ENCODE measurements at places on chromosomes 12 and 14.

GRCh38 chr12:46351138-46351537, 21.4 kb downstream of the SLC38A2 start:
- no peak for DNase-seq

DNA sequence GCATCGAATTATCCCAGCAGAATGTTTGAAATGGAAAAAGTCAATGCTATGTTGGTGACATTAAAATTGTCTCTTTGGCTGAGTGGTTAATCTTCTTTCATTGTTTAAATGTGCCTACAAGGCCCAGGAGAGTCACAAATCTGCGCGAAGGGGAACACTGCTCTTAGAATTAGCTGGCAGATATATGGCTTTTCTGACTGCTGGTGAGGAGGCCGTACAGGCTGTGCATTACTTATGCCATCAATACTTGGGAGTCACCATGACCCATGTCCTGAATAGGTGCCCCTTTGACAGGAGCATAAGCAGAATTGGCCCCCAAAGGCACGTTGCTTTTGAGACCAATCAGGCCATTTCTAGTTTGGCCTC, 521.5 kb downstream of the FUT8 start:
- DNase-seq = no peak

DNA sequence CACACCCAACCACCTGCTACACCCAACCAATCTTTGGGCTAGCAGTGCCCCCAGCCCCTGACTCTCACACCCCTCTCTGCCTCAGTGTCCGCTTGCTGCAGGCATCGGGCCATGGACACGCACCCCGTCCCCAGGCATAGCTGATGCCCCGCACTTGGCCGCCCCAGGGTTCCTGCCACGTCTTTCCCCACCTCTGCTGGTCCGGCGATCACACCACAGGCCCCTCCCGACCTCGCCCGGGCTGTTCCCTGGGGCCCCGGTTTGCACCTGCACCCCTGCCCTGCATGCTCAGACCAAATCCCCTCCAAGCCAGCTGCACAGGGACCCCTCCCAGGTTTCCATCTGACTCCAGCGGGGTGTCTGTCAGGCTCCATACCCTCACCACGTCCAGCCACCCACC, 38.3 kb downstream of the BEGAIN start:
- DNase-seq = no peak

- DNase-seq = no peak
Measured at GRCh38 chr12:22808860-22809259, 183.9 kb downstream of the ETNK1 start.

- no peak for DNase-seq
Measured at GRCh38 chr12:1104088-1104800, 113.2 kb downstream of the ERC1 start.

Data from naive B cell (primary cell).